Heart left ventricle (tissue), 16 donors: ENCODE measurements at places on chromosomes 12 and 14.

DNA sequence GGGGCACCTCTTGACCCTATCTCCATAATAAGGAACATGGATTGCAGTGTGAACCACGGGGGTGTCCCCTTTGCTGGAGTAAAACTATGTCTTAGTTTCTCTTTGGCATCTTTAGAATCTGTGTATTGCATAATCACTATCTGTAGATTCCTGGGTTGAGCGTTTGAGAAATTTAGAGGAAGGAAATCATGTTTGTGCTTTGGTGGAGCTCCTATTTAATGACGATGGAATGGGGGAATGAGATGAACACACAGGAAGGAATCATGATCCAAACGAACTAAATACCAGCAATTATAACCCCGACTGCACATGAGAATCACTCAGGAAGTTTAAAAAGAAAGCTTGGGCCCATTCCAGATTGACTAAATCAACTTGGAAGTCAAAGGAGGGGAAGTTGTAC is 1.3 kb upstream of the MYG1 start:
- DNase-seq, result no peak

DNA sequence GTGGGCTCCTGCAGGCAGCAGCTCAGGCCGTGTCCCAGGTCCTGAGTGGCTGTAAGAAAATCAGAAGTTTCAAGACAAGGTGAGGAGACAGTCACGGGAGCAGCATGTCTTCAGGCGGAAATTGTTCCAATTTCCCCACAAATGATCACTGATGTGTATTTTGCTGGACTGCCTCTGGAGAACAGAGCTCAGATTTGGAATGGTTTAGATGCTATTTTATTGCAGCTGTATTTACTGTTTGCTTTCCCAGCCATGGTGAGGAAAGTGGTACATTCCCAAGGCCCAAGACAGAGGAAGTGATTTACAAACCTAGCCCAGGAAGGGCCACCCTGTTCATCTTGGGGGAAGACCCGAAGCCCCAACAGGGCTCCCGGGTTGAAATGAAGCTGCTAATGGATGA is 195.6 kb downstream of the CHST11 start:
- no peak for DNase-seq

DNA sequence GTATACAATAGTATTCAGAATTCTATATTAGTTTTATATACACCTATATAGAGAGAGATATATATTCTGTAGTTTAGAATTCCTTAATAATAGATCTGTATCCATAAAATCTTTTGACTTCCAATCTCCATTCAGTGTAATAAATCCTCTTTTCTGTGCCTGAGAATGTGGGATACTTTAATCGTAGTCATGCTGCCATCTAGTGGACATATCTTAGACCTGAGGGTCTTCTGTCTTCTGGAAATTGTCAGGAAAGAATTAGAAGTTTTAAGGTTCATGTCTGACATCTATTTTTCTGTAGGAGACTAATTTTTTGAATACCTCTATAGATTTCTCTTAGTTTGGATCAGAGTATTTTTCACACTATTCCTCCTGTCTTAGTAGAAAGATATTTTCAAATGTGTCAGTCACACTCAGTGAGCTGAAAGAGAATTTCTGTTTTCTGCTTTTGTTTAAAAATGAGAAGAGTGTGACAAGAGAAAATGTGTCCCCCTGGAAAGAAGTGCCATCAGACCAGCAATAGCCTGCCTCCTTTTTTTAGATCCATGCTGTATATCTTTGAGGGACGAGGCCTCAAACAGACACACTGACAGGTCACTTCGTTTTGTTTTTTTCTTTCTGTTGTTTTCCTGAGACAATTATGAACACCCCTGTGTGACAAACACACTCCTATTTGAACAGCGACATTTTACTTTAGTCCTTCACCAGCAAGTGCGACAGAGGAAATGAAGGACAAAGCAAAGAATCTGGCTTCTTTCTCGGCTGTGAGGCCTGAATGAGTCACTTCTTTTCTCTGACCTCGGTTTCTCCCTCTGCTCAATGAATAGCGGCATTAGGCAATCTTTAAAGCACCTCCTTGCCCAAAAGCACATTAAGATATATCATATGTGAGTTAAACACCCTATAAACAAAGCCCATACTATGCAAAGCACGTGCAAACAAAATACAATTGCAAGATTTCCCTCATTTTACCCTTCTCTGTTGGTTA is 96.3 kb downstream of the GALC start:
- DNase-seq, result no peak

DNA sequence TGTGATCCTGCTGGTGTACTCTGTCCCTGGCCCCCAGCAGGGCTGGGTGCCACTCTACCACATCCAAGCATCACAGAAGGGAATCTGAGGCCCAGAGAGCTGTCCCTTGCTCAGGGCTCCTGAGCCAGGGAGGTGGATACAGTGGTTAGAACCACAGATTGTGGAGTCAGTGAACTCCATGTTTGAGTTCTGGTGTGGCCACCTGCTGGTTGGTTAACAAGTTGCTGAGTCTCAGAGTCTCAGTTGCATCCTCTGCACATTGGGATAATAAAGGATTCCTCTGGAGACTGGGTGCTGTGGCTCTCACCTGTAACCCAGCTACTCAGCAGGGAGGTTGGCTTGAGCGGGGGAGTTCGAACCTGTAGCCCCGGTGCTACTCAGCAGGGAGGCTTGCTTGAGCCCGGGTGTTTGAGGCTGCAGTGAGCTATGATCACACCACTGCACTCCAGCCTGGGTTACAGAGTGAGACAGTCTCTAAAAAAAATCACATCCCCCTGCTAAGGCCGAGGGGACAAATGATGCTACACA is 39.4 kb downstream of the MVK start:
- DNase-seq, result no peak

GRCh38 chr14:47778631-47779030 is 103.2 kb upstream of the MDGA2 start:
- no peak for DNase-seq

GRCh38 chr12:29582146-29582545 is 84.7 kb upstream of the OVCH1 start:
- no peak for DNase-seq

- no peak for DNase-seq
Observed at GRCh38 chr12:78096909-78097597, 266.4 kb downstream of the NAV3 start.

DNA sequence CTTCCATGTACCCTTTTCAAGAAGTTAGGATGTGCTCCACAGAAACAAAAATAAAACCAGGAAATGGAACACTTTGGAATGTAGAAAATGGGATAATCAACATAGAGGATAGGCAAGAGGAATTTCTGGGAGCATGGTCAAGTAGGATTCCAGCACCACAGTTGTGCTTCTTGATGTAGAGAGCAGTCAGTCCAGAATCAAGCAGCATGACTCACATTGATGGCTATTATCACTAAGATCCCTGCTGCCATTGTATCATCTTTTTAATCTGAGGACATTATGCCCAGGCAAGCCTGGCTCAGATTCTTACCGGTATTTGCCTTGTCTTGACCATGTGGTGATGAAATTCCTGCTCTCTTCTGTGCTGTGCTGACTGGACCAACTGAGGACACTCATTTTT is 5.7 kb downstream of the ETFRF1 start:
- DNase-seq, result no peak

- DNase-seq, result no peak
Observed at GRCh38 chr12:51508285-51508684, 82.7 kb upstream of the SCN8A start.

DNA sequence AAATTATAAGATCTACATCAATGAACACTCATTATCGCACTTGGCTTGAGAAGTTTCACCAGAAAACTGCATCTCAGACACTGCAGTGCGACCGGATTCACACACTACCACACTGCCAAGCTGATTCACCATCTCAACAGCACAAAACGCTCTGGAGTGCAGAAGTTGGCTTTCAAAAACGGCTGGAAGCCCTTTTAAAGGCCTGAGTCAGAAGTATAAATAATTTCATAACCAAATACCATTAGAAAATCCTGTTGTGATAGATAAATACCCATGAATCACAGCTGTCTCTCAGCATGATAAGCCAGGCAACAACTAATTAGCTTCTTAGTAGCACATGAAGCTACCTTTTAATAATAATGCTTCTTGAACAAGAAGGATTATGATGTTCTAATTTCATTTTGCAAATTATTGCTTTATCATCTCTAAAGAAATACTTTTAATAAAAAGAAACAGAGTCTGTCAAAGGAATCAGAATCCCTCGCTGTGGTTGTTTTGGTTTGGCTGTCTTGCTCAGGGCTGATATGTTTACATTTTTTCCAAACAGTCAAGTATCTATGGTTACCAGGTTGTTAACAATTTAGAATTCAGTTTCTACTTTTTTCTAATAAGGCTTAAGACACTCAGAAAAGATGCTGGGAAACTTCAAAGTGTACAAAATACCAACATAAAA is 51.2 kb downstream of the SLC2A13 start:
- DNase-seq, result no peak

DNA sequence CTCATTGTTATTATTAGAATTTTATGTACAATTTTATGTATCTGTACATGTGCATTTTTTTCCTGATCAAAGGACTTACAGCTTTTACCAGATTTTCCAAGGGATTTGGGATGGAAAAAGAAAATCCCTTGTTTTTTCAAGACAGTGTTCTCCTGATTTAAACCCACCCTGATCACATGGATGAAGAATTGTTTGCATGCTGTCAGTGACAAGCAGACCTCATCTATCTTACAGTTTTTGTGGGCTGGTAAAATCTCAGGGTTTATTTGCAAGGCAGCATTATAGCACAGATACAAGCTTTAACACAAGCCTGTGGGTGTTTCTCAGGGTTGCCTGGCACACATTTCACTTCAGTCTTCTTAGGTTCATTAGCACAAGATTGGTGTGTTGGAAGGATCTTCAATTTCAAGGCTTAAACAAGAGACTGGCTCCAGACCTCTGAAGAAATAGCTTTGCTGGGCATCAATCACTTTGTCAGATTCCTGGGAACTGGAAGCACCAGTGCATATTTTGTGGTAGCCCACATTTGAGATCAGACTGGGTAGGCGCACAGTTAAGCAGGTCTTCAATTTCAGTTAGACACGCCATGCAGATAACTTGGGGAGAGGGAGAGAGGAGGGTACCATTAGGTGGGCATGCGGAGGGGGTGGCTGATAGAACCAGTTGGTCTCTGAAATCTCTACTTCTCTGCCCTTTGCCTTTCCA is 118.0 kb downstream of the TBX5 start:
- DNase-seq, result no peak

GRCh38 chr12:47885566-47885965 is 19.2 kb downstream of the VDR start:
- no peak for DNase-seq

- no peak for DNase-seq
Observed at GRCh38 chr12:100919116-100919515, 124.5 kb downstream of the ANO4 start.

DNA sequence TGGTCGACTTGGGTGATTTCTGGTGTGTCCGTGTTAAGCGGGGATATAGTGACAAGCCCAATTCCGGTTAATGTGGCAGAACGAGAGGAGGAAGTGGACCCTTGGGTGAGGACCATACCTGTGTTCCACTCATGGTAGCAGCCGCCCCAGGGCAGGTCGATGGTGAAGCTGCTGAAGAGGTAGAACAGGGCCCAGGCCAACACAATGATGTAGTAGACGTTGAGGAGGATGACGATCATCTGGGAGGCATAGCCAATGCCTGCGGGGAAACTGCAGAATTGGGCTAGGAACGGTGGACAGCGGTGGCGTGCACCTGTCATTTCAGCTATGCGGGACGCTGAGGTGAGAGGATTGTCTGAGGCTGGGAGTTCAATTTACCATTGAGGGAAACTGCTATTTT is 20.1 kb downstream of the SLC6A13 start:
- DNase-seq, result no peak

- DNase-seq, result peak; percentile 77
Observed at GRCh38 chr12:48351022-48351708, 446 bp upstream of the ZNF641 start.

DNA sequence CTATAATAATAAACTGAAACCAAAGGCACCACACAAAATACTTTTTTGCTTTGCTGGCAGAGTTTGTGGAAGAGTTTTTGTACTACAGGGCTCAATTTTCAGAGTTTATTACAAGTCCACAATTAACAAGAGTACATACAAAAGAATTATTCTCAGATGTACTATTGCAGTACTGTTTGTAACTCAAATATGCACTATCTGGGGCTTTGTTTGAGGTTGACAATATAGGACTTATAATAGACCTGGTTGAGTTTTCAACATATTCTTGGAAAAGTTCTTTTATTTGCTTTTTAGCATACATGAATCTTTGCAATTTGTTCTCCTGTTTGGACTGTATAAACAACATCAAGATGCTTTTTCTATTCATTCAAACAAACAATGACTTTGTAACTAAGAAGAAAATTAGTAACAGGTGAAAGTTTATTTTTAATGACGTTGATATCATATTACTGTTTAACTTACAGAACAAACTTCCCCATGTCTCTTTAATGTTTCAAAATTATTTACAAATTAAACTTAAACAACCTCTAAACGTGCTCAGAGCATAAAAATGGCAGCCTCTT is 407.4 kb upstream of the PRICKLE1 start:
- DNase-seq, result no peak

DNA sequence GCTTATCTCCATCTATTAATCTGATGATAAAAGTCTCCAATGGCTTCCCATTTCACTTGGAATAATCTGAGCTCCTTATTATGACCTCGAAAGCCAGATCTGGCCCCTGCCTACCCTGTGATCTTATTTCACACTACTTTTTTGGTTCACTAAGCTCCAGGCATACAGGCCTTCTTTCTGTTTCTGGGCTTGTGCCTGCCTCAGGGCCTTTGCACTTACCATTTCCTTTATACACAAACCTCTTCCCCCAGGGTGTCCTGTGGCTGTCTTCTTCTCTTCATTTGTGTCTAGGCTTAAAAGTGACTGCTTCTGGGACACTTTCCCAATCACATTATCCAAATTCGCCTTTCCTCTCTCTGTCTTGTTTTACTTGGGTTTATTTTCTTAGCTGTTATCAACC is 478.8 kb downstream of the LRIG3 start:
- DNase-seq, result no peak

- no peak for DNase-seq
Observed at GRCh38 chr12:26287671-26288381, 92.5 kb downstream of the SSPN start.

- peak; percentile 72 for DNase-seq
Observed at GRCh38 chr12:49043856-49044258, 16.7 kb downstream of the KMT2D start.

- DNase-seq, result no peak
Observed at GRCh38 chr14:74483321-74483720, 9.8 kb downstream of the NPC2 start.

DNA sequence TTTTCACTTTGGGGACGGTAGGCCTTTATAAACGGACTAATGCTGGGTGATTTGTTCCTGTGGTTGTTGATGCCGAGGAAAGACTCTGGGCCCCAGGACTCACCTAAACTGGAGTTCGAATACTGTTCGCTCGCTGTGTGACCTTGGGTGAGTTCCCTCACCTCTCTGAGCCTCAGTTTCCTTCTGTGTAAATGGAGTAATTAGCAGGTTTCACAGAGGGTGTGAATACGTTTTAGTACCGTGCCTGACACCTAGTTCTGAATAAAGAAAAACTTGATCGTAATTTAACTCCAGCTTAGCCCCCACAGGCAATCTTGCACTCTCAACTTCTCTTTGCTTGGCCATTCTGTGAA is 505 bp downstream of the UBE3B start:
- DNase-seq, result no peak

DNA sequence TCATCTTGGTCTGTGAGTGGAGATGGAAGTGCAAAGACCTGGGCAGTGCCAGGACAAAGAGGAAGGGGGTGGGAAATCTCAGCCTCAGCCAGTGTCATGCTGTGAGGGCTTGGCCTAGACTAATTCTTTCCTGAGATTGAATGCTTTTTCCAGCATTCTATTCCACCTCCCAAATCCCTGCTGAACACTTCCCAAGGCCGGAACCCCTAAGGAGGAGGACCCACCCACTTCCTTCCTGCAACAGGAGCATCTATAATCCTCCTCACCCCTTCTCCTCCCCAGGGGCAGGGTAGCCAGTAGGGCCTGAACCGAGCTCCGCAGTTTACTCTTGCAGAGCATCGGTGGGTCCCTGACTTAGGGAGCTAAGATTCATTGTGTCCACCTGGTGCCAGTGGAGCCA is 3.2 kb downstream of the PLEKHD1 start:
- DNase-seq, result no peak
